Hepatocyte (in vitro differentiated cells): ENCODE measurements at places on chromosomes 2 and 18. TPM values are rescaled to one million over a fixed set of nuclear protein-coding genes. Genes with fewer than 3 reads are reported as not detected.

The SERPINB4 gene
- total RNA-seq = not detected in 2 replicates

The FBXO41 gene
- total RNA-seq = 0.92 and 2.1 TPM in 2 replicates

DNA sequence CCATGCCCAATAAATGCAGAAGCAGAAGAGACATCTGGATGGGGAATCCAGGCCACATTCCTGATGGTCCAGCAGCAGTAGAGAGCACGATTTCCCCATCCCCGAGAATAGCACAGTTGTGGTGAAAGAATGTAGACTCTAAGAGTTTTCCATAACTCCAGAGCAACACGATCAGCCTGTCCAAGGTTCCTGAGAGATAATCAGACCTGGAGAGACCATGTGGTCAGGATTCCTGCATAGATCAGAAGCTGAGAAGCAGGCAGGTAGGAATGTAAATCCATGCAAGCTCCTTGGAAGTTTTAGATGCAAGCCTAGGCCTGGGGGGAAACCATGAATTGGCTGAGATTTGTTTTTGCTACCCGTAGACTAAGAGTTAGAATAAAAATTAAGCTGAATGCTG lies 34.2 kb upstream of the PTPRM start:
- H3K4me1 ChIP-seq = no peaks in the 10 kb centered on the region
- no peaks in the 10 kb centered on the region for H3K36me3 ChIP-seq
- no peaks in the 10 kb centered on the region for H3K27me3 ChIP-seq

DNA sequence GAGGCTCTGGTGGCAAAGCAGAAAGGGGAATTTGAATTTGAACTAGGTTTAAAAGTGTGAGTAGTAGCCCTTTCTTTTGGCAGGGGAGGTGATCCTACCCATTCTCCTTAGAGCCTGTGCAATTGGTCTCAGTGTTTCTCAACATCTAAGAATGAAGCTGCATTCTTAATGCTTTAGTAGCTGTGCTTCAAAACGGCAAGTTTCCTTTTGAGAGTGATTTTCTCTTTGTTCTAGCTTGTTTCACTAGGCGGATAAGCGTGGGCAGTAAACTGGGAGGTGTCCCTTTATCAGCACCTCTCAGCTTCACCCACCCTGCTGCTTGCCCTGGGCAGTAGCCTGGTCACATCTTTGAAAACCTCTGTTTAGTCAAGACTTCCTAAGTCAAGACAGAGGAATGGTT lies 6.7 kb downstream of the CRIM1 start:
- H3K36me3 ChIP-seq = no peaks in the 10 kb centered on the region
- H3K27ac ChIP-seq = peak overlapping the region; percentile 55
- H3K27me3 ChIP-seq = no peaks in the 10 kb centered on the region
- H3K4me3 ChIP-seq = no peak overlapping the region
- no peak for DNase-seq

GRCh38 chr18:36015629-36016028 lies 43.1 kb downstream of the RMP24 start:
- H3K4me1 ChIP-seq = no peaks in the 10 kb centered on the region
- no peak overlapping the region for H3K4me3 ChIP-seq
- no peaks in the 10 kb centered on the region for H3K27me3 ChIP-seq

DNA sequence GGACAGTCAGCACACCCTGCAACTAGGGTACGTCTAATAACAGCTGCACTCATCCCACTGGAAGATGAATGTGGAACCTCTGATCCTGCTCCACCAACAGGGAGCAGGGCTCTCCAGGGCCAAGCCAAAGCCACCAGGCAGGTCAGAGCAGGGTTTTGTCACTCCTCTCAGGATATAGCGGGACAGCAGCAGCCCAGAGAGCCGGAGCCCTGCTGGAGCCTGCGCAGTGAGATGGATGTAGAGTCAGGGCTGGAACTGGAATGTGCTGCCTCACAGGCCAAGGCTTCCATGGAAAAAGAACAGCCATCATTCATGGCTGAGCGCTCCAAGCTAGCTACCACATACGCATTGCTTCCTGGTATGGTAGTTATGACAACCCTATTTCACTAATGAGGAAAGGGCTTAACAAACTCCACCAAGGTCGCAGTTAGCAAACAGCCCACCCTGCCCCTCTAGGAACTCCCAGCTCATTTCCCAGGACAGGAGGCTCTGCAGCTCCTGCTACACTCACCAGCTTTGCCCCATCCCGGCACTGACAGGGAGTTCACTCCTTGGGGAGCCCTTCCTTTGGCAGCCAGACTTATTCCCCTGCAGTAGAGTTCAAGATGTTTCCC lies 85.2 kb downstream of the HS1BP3 start:
- H3K36me3 ChIP-seq = no peaks in the 10 kb centered on the region
- no peak for DNase-seq
- no peak overlapping the region for H3K4me3 ChIP-seq
- H3K27me3 ChIP-seq = no peaks in the 10 kb centered on the region

GRCh38 chr2:169525434-169525833 lies 15.9 kb downstream of the KLHL41 start:
- H3K27ac ChIP-seq = no peak overlapping the region
- H3K27me3 ChIP-seq = no peaks in the 10 kb centered on the region
- H3K4me1 ChIP-seq = no peaks in the 10 kb centered on the region
- H3K36me3 ChIP-seq = no peaks in the 10 kb centered on the region
- no peak overlapping the region for H3K4me3 ChIP-seq

GRCh38 chr2:174027956-174028355 lies 62.8 kb upstream of the SP3 start:
- no peaks in the 10 kb centered on the region for H3K36me3 ChIP-seq
- peak overlapping the region; percentile 51 for H3K27ac ChIP-seq
- peaks cover 48% of the 10 kb centered on the region for H3K4me1 ChIP-seq
- no peaks in the 10 kb centered on the region for H3K27me3 ChIP-seq
- DNase-seq = no peak

DNA sequence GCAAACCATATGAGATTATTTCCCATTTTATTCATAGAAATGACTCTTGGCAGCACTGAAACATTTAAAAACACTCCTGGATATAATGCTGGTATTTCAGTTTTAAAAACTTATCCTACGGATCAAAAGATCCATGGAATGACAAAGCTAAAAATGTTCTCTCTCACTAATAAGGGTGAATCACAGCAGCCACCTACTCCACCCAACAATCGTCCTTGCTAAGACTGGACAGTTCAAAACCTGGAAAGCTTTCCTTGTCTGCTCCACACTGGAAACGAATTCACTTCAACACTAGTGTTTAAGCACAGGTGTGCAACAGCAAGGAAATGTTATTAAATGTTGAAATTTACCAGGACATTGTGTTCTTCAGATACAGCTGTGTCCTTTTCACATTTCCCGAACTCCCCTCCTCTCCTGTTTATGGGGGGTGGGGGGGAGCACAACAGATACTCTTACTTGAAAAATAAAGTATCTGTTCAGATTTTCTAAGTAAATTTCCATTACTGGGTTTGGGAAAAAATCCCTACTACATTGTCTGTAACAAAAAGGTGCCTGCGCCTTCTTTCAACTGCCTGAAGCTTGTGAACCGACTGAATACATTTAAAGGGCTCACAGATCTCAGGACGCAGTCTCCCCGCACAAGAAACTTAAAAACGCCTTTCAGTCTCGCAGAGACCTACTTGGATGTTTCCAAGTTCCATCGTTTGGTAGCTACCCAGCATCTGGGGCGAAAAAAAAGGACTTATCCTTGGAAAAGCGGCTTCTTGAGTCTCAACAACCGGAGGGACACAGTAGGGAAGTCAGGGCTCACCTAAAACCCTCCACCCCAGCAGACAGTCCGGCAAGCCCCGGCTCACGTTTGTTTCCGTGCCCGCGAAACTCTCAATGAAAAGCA lies 1.3 kb downstream of the YWHAQ start:
- peak; percentile 42 for DNase-seq
- H3K4me3 ChIP-seq = peak overlapping the region; percentile 50
- H3K27me3 ChIP-seq = no peaks in the 10 kb centered on the region

- peaks cover 4% of the 10 kb centered on the region for H3K4me1 ChIP-seq
- H3K27ac ChIP-seq = no peak overlapping the region
- H3K36me3 ChIP-seq = no peaks in the 10 kb centered on the region
- DNase-seq = no peak
- no peak overlapping the region for H3K4me3 ChIP-seq
These were observed 4.0 kb upstream of the RMC1 start for GRCh38 chr18:23499291-23499781.
